ENCODE measurements at places on chromosomes 6 and 20.

DNA sequence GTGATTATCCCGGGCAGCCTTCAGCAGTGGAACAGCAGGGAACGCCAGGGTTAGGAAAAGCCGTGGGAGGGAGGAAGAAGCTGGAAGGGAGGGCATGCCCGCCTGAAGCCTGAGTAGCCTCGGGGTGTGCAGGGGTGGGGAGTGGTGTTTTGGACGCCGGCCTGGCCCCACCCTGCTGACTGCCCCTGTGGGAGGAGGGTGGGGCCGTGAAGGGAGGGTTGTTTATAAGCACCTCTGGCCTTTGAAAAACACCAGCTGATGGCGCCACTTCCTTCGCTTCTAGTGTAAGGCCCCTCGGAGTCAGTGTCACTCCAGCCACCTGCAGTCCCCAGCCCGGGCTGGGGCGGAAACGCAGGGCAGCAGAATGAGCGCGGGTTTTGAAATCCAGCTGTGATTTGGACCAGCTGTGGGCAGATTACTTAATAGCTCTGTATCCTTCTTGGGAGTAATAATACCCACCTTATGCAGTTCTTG is 52.8 kb upstream of the BMP6 start:
- peaks cover 2% of the 10 kb centered on the region for H3K4me1 ChIP-seq
- peak overlapping the region; percentile 40 for H3K4me3 ChIP-seq
- H3K27me3 ChIP-seq, result no peaks in the 10 kb centered on the region
- H3K27ac ChIP-seq, result no peak overlapping the region
- DNase-seq, result peak; percentile 26
- H3K36me3 ChIP-seq, result no peaks in the 10 kb centered on the region

DNA sequence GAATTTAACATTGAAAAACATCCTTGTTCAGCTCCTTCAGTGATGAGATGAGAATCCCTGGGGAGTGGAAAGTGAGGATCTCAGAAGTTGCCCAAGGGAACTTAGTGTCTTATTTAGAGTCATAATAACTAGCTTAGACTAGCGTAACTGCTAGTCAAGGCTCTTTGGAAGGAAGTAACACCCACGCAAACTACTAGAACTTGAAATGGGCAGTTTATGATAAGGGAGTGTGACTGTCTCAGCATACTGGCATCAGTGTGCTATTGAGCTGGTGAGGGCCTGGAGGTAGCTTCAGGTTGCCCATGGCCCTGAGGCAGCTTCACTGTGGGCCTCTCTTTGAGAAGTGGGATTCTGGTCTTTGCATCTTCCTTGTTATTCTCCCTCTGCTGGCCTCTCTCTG is 40.1 kb downstream of the SLX4IP start:
- DNase-seq, result no peak
- H3K36me3 ChIP-seq, result no peaks in the 10 kb centered on the region

GRCh38 chr20:63087236-63087871 is 80.6 kb upstream of the BHLHE23 start:
- H3K36me3 ChIP-seq, result no peaks in the 10 kb centered on the region
- no peak overlapping the region for H3K4me3 ChIP-seq
- no peak for DNase-seq
- H3K27ac ChIP-seq, result no peak overlapping the region

GRCh38 chr20:32544260-32544722 is 40.8 kb downstream of the NOL4L start:
- no peaks in the 10 kb centered on the region for H3K27me3 ChIP-seq
- DNase-seq, result no peak
- no peaks in the 10 kb centered on the region for H3K36me3 ChIP-seq
- no peak overlapping the region for H3K4me3 ChIP-seq
- H3K4me1 ChIP-seq, result no peaks in the 10 kb centered on the region
- H3K27ac ChIP-seq, result no peak overlapping the region

DNA sequence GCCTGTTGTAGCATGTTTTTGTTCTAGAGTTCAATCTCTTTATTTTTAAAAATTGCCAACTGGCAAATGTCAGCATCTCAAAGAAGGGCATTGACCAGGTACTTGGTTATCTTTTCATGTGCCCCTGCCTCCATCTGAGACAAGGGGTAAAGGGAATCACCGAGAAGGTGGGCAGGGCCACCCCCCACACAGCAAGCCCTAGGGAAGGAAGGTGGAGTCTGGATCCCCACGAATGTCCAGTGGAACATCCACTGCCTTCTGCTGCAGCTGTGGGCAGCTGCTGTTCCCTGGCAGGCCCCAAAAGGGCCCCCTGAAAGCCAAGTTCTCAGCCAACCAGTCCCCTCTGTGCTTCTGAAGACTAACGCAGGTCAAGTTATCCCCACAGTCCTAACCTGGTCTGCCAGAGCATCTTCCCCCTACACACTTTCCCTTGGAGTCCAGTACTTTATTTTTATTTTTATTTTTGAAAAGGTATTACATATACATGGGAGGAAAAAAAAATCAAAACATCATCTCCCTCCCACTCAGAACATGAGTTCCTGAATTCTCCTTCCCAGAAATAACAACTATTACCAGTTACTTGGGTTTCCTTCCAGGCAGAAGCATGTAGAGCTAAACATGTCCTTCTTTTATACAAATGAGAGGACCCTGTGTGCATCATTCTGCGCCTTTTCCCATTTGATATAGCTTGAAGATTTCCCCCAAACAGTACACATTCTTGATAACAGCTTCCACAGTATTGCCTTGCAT is 253.7 kb downstream of the MAFB start:
- H3K27me3 ChIP-seq, result no peaks in the 10 kb centered on the region
- DNase-seq, result no peak
- no peaks in the 10 kb centered on the region for H3K36me3 ChIP-seq
- H3K4me3 ChIP-seq, result no peak overlapping the region
- no peaks in the 10 kb centered on the region for H3K4me1 ChIP-seq

DNA sequence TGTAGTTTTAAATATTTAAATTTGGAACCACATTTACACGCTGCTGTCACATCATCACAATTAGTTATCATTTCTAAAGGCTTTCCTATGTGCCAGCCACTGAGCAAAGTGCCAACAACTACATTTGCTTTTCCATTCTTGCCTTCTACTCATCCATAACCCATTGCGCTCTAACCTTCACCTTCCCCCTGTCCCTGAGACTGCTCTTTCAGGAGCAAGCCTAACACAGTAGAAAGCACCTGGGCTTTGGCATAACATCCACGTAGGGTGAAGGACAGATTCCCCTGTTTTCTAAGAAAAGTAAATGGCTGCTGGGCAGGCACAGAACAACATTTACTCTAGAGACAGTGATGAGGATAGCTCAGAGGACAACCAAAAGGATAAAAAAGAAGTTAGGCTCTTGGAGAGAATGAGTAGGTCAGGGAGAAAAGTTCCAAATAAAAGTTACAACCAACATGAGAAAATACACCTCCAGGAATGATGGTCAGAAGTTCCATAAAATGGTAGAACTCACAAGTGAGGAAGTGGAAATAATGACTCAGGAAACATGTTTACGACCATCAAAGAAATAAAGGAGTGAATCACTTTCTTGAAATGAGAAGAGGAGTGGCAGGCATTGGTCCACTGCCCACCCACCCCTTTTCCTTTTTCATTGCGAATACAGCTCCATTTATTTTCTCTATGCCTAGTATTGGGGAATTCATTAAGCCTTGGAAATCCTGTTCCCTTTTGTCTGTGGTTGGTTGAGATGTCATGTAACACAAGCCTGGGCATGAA is 77.2 kb downstream of the PFDN4 start:
- DNase-seq, result peak; percentile 65
- no peaks in the 10 kb centered on the region for H3K27me3 ChIP-seq
- no peak overlapping the region for H3K27ac ChIP-seq
- H3K4me1 ChIP-seq, result no peaks in the 10 kb centered on the region
- H3K4me3 ChIP-seq, result no peak overlapping the region
